Large intestine (tissue), 12 donors: ENCODE measurements at places on chromosomes 3 and 15. TPM values are rescaled to one million over a fixed set of nuclear protein-coding genes. Genes with fewer than 3 reads are reported as not detected.
A peak's percentile ranks its signal among the peaks of the same experiment; 100 is the strongest.

GRCh38 chr3:197491478-197491877 lies 64.3 kb downstream of the BDH1 start:
- no peak for DNase-seq
- no peaks in the 10 kb centered on the region for H3K36me3 ChIP-seq
- H3K4me3 ChIP-seq, result no peak overlapping the region
- no peaks in the 10 kb centered on the region for H3K27me3 ChIP-seq
- no peak overlapping the region for H3K27ac ChIP-seq

GRCh38 chr15:70060993-70061305 lies 36.8 kb downstream of the TLE3 start:
- peaks cover 26% of the 10 kb centered on the region for H3K4me1 ChIP-seq
- peak; percentile 47 for DNase-seq

DNA sequence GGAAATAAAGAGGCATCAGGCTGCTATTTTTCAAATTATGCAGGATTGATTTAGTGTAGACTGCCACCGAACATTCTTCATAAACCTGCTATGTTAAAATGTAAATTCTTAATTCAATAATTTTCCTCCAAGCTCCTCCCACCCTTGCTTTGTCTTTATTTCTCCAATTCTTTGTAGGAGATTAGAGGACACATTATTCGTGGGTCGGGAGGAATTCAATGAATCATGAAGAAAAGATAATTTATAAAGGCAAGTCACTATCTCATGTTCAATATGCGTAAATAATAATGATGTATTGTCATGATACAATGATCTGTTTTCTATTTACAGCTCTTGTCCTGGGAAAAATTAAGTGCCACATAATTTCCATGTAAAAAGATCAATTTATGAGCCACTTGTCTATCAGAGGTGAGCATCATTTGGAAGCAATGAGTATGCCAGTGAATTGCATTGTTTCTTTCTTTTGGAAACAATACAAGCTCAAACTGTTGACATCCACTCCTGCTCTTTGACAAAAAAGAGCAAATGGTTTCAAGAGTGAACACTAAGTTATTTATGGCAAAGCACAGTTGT lies 148.0 kb upstream of the MITF start:
- no peak overlapping the region for H3K27ac ChIP-seq
- H3K27me3 ChIP-seq, result no peaks in the 10 kb centered on the region
- H3K4me3 ChIP-seq, result no peak overlapping the region

GRCh38 chr3:30503446-30503845 lies 103.0 kb upstream of the TGFBR2 start:
- H3K27ac ChIP-seq, result no peak overlapping the region
- H3K4me3 ChIP-seq, result no peak overlapping the region
- H3K27me3 ChIP-seq, result no peaks in the 10 kb centered on the region

The DOCK3 gene
- polyA plus RNA-seq, result 0.81 TPM

DNA sequence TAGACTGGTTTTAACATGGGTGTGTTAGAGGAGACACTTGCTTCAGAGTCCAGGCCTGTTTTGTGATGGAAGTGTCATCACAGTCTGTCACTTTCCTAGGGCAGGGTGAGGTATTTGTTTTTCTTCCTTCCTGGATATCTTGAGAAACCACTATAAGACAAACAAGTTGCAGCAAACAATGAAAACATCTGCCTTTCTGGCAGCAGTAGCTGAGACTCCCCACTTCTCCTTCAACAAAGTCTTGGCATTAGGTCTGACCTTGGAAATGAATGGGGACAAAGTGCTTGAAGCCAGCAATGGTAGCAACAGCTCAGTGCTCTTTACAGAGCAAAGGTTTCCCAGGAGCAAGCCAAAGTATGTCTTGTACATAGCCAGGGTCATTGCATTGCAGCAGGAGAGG lies 64.6 kb downstream of the CD200 start:
- no peaks in the 10 kb centered on the region for H3K27me3 ChIP-seq
- H3K27ac ChIP-seq, result no peak overlapping the region

DNA sequence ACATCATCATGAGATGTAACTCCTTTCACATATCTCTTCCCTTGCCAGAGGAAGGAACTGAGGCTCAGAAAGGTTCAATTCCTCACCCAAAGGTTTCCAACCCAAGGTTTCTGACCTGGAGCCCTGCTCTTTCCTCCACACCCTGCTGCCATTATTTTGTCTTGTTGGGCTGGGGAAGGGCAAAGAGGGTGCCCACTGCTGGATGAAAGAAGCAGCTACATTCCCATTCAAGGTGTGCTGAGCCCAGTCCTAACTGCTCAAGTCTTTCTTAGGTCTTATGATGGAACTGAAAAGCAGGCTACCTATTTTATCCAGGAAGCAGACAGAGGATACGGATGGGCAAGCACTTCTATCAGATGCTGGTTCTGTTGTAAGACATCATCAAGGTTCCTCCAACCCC lies 258.0 kb upstream of the CTDSPL start:
- H3K27me3 ChIP-seq, result no peaks in the 10 kb centered on the region
- DNase-seq, result no peak
- no peak overlapping the region for H3K4me3 ChIP-seq

DNA sequence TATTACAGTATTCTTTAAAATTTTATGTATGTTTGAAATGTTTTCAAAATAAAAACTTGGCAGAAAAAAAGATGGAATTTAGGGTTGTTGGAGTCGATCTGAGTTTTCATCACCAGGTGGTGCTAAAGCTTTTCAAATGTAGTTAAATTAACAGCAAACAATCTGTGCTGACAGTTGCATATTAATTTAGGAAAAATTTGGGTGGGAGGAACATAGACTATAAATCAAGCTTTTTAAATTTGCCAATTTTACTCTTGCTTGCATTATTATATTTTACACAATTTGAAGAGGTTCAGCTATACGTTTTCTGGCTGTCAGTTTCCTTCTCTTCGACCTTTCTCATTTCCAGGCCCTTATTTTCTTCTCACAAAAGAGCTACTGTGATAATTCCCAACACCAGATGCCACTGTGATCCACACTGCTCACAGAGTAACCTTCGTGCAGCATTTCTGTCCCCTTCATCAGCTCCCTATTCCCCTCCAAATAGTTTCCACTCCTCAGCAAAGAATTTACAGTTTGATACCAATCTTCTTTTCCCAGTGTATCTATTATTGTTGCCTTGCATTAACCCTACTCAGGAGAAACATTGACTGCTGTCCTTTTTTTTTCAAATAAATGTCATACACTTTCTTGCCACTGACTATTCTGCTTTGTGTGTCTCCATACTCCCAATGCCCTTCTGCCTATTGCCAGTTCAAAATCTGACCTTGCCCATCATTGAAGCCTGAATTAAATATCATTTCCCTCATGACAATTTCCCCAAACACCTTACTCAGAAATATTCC lies 53.4 kb upstream of the EIF5A2 start:
- H3K27ac ChIP-seq, result peak overlapping the region; percentile 59
- DNase-seq, result no peak
- peaks cover 10% of the 10 kb centered on the region for H3K4me1 ChIP-seq
- H3K4me3 ChIP-seq, result no peak overlapping the region
- no peaks in the 10 kb centered on the region for H3K27me3 ChIP-seq
